A549 (cell line): ENCODE measurements at places on chromosomes 11 and 22. TPM values are rescaled to one million over a fixed set of nuclear protein-coding genes. Genes with fewer than 3 reads are reported as not detected.

Gene MS4A4E
- not detected in 3 replicates for polyA plus RNA-seq

Gene SAA1
- 0.37 to 0.64 TPM (median 0.44 TPM) in 3 replicates for polyA plus RNA-seq

Gene NFAM1
- polyA plus RNA-seq: 0.03 TPM in 1 of 3 replicates, not detected in the others

Gene ARL2
- polyA plus RNA-seq: 136 to 166 TPM (median 160 TPM) in 3 replicates

Gene RAG1
- polyA plus RNA-seq: 0.18 to 0.29 TPM (median 0.24 TPM) in 3 replicates

Gene BANF1
- polyA plus RNA-seq: 304 to 315 TPM (median 309 TPM) in 3 replicates

Gene NADSYN1
- 63.3 to 70.9 TPM (median 67.6 TPM) in 3 replicates for polyA plus RNA-seq

Gene LMF2
- 31.8 to 34.2 TPM (median 32.5 TPM) in 3 replicates for polyA plus RNA-seq

Gene VPREB1
- polyA plus RNA-seq: not detected in 3 replicates

Gene CHRDL2
- polyA plus RNA-seq: 2.6 to 5.8 TPM (median 5.4 TPM) in 3 replicates

Gene ZBTB16
- polyA plus RNA-seq: not detected in 3 replicates

Gene NAGA
- 6.3 to 6.6 TPM (median 6.5 TPM) in 3 replicates for polyA plus RNA-seq

Gene TMA7B
- polyA plus RNA-seq: not detected in 3 replicates

Gene CALCA
- not detected in 3 replicates for polyA plus RNA-seq

Gene MUC6
- polyA plus RNA-seq: not detected in 3 replicates

Gene CCDC73
- 0.03 TPM in 1 of 3 replicates, not detected in the others for polyA plus RNA-seq

Gene NCAM1
- 0.01 TPM in 1 of 3 replicates, not detected in the others for polyA plus RNA-seq

Gene KCNK4
- polyA plus RNA-seq: 0.12 to 0.28 TPM (median 0.17 TPM) in 3 replicates

Gene SLC6A5
- polyA plus RNA-seq: not detected in 3 replicates

Gene SF3B2
- polyA plus RNA-seq: 169 to 184 TPM (median 182 TPM) in 3 replicates

Gene EXPH5
- 0.01 to 0.03 TPM (median 0.01 TPM) in 3 replicates for polyA plus RNA-seq

Gene SLC22A9
- polyA plus RNA-seq: not detected in 3 replicates

Gene OR4C15
- not detected in 3 replicates for polyA plus RNA-seq

Gene PIK3IP1
- polyA plus RNA-seq: 0.90 to 1.1 TPM (median 0.93 TPM) in 3 replicates

Gene KMT2A
- 6.8 to 9.7 TPM (median 7.1 TPM) in 3 replicates for polyA plus RNA-seq

Gene FXYD6
- 0.10 to 0.26 TPM (median 0.24 TPM) in 3 replicates for polyA plus RNA-seq

Gene TRMU
- 39.6 to 44.1 TPM (median 41.9 TPM) in 3 replicates for polyA plus RNA-seq

Gene ENTHD1
- polyA plus RNA-seq: not detected in 3 replicates

Gene AIFM3
- 2.3 to 4.0 TPM (median 3.6 TPM) in 3 replicates for polyA plus RNA-seq

Gene PGA5
- not detected in 3 replicates for polyA plus RNA-seq
